ENCODE measurements at places on chromosomes 1 and 21.

GRCh38 chr1:244439391-244440032 is 12.2 kb downstream of the ADSS2 start:
- DNase-seq, result no peak

DNA sequence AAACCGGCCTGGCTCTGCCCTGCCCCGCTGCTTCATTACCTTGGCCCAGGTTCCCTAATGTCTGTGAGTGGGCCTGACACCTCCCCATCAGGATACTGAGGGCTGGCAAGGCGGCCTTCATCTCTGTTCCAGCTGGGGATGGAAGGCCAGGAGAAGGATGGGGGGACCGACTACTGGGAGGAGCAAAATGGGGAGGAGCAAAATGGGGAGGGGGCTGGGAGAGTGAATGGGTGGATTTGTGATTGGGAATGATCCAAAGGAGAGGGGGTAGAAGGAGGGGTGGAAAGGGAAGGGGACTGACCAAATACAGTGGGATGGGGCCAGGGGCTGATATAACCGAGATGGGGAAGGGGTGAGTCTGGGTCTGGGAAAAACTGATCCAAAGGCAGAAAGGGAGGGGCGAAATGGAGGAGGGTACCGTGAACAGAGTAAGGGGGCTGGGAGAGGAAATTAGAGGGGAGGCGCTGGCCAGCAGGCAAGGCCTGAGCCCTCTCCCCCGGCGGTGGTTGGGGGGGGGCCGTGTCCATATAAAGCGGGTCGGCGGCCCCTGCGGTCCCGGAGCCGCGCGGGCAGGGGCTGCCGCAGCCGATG is at the start of gene FOXE3:
Gene FOXE3 (plus strand): TSS at position 558 of the 591 bp plus-strand sequence. CDS start 31 bp downstream, at position 589.
- DNase-seq, result no peak

- DNase-seq, result peak; percentile 35
Observed at GRCh38 chr1:245156041-245156735, 1.4 kb downstream of the KIF26B start.

DNA sequence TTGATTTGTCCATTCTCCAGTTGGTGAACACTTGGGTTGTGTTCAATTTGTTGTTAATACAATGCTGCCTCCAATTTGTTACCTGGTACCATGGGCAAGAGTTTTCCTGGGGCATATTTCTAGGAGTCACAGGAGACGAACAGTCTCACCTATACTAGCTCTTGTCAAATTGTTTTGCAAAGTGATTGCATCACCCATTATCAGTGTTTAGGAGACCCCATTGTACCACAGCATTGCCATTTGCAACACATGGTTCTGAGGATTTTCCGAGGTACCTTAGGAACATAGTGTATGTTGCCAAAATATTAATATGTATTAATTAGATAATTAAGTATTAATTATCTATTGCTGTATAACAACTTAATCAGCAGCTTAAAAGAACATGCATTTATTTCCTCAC is 97.8 kb downstream of the LPAR3 start:
- DNase-seq, result no peak

Data from activated T-helper 1 cell treated with anti-CD3 and anti-CD28 coated beads, Interleukin-2, amount 50 U/mL, for 16 hours (primary cell).